Pons (tissue), 1 donor: ENCODE measurements at places on chromosomes 12 and 14.
A peak's percentile ranks its signal among the peaks of the same experiment; 100 is the strongest.

DNA sequence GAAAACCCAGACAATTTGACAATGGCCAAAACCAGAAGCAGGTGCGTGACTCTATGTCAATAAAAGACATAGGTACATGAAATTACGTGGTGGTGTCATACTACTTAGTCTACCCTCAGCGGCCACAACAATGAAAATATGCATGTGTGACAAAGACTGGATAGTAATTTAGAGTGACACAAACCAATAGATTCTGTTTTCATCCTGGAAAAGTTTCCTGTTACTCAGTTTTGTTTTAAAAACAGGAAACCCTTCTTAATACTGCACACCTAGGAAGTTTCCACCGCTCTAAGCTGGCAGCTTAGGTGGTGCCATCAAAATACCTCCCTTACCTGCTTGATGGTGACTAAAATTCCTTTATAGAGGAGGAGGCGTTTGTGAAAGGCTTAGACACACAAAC, 15.1 kb downstream of the POU6F1 start:
- DNase-seq, result no peak

GRCh38 chr14:41859336-41859735, 252.7 kb downstream of the LRFN5 start:
- no peak for DNase-seq

DNA sequence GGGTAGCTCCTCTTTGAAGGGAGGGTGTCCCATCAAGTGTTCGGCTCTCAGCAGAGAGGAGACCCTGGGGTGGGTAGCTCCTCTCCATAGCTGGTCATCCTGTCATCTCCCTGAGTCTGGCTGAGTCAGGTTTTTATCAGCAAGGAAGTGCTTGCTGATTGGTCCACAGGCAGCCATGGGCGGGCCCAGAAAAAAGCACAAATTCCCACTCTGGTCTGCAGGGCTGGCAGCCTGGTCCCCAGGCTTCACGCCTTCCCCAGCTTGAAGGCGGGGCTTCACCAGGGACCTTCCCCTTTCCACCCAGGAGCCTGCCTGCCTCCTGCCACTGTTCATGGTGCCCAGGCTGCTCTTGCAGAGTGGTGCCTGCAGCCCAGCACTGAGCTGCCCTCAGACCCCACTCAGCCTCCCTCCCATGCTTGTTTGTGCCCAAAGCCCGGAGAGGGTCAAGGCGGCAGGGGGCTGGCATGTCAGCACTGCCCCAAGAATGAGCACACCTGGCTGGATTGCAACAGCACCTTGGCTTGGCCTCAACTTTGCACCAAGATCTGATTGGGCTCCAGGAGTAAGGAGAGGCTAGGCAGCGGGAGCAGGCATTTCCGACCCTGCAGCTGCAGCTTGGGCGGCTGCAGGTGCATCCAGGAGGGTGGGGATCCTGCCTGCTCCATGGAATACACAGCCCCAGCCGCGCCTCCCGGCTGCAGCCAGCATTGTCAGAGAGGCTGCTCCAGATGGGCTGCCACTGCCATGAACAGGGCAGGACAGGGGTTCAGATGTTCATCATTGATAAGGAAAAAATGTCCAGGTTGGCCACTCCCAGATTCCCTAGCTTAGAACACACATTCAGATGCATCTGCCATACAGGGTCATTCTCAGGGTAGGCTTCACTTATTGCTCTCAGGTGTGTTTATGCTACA, 22.0 kb upstream of the WDR89 start:
- no peak for DNase-seq

GRCh38 chr14:60933920-60934655, 46.8 kb downstream of the TRMT5 start:
- DNase-seq, result no peak

GRCh38 chr14:78028471-78028870, 141.7 kb upstream of the NRXN3 start:
- DNase-seq, result peak; percentile 24

DNA sequence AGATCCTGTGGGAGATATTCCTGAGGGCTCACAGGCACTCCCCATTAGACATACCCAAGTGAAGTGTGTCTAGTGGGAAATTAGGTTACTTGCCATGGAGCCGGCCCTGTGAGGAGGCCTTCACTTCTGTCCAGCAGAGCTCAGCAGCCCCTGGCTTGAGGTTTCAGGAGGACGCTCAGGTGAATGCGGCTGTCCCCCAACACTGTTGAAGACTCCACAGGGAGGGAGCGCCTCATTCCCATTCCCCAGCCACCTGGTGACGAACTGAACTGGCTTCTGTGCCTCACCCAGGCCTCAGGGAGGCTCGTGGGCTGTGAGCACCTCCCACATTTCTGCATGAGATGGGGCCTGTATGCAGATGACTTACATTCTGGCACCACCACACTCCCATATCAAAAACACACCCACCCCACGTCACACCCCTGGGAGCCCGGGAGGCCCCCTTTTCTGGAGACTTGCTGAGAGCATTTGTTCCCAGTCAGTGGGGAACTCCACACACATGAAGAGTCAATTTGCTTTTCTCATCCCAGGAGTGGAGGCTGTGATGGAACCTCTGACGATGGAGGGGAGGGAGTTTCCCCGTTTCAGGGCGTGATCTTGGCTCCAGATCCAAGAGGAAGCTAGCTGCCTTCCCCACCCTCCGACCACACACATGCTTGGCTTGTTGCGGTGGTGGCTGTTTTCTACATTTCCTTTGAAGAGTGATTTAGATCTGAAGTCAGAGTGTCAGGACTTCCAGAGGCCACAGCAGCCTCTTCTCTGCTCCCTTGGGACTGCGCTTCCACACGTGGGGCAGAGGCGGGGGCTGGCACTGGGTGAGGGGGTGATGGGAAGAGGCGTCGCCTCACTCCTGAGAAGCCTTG, 120.7 kb downstream of the ADGRD1 start:
- DNase-seq, result no peak

DNA sequence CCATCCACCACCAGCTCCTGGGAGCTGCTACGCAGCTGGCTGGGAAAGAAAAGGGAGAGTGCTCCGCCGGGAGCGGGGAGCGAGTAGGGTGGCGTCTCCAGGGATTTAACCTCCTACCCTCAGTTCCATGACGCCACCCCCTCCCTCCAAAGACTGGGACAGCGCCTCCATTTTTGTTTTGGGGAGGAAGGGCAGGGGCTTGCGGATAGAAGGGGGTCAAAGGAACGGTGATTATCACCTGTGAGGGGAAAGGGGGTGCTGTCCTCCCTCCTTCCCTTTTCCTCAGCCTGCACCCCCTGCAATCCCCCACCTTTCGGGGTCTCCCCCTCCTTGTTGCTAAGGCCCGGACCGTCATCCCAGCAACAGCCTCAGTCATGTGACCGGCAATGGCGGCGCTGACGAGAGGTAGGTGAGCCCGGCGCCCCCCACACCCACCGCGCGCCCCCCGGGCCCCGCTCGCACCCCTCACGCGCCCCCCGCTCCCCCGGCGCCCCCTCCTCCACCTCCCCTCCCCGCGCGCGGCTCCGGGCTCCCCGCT, at the start of gene DTX3:
TSS of gene DTX3 (plus strand) at position 371 of the 538 bp plus-strand sequence. CDS start 1,694 bp downstream, outside the sequence.
- peak; percentile 53 for DNase-seq

DNA sequence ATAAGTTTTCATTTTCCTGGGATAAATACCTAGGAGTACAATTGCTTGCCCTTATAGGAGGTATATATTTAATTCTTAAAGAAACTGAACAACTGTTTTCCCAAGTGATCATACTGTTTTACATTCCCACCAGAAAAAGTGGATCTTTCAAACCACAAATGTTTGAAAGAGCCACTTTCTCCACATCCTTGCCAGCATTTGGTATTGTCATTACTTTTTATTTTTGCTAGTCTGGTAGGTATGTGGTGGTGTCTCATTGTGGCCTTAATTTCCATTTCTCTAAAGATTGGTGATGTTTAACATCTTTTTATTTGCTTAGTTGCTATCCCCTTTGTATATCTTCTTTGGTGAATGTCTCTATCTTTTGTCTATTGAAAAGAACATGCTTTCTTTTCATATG, 50.6 kb downstream of the CCDC91 start:
- no peak for DNase-seq

DNA sequence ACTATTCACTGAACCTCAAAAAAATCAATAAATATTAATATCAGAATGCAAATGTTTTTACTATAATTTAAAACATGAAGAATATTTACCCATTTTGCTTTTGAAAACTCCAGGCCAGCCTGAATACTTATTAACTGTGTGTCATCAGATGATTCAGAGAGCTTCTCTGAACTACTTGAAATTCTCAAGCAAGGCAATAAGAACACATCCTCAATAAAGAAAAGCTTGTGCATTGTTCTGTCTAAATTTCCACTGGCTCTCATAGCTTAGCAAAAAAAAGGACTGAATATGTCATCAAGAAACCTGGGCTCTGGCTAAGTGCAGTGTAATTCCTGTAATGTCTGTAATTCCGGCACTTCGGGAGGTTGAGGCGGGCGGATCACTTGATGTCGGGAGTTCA, 194.1 kb downstream of the BTG1 start:
- DNase-seq, result no peak

GRCh38 chr14:95496111-95496681, 20.3 kb downstream of the SYNE3 start:
- DNase-seq, result no peak

GRCh38 chr14:55417955-55418354, 6.3 kb upstream of the ATG14 start:
- no peak for DNase-seq

GRCh38 chr12:132190834-132191500, 46.7 kb downstream of the NOC4L start:
- no peak for DNase-seq

DNA sequence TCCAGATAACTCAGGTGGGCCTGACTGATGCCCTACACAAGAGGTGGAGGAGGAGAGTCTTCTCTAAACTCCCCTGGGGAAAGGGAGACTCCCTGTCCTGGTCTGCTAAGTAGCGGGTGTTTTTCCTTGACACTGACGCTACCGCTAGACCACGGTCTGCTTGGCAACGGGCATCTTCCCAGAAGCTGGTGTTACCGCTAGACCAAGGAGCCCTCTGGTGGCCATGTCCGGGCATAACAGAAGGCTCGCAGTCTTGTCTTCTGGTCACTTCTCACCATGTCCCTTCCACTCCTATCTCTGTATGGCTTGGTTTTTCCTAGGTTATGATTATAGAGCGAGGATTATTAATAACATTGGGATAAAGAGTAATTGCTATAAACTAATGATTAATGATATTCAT, 965.5 kb downstream of the TMEM121 start:
- DNase-seq, result no peak

DNA sequence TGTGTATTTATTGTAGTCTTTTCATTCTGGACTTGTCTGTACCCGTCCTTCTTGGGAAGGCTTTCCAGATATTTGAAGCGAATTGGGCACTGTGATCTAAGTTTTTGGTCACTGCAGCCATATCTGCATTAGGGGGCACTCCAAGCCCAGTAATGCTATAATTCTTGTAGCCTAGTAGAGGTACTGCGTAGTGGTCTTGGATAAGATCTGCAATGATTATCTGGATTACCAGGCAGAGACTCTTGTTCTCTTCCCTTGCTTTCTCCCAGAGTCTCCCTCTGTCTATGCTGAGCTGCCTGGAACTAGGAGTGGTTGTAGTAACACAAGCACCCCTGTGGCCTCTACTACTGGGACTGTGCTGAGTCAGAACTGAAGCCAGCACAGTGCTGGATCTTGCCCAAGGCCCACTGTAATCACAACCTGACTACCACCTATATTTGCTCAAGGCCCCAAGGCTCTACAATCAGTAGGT, 30.0 kb downstream of the SLC38A2 start:
- peak; percentile 68 for DNase-seq

GRCh38 chr12:105060715-105061378, 23.4 kb downstream of the ALDH1L2 start:
- DNase-seq, result no peak

- DNase-seq, result no peak
Measured at GRCh38 chr12:131441060-131441396, 269.9 kb upstream of the SFSWAP start.

DNA sequence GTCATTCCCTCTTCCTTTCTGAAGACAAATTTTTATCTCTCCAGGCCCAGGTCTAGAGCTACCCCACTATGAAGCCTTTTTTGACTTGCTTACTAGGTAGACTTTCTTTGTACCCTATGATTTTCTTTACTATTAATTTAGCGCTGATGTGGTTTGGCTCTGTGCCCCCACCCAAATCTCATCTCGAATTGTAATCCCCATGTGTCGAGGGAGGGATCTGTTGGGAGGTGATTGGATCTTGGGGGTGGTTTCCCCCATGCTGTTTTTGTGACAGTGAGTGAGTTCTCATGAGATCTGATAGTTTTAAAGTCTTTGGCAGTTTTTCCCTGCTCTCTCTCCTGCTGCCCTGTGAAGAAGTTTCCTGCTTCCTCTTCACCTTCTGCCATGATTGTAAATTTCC, 118.1 kb downstream of the SLC38A1 start:
- DNase-seq, result no peak

- DNase-seq, result no peak
Measured at GRCh38 chr12:105880824-105881388, 257.8 kb downstream of the NUAK1 start.

DNA sequence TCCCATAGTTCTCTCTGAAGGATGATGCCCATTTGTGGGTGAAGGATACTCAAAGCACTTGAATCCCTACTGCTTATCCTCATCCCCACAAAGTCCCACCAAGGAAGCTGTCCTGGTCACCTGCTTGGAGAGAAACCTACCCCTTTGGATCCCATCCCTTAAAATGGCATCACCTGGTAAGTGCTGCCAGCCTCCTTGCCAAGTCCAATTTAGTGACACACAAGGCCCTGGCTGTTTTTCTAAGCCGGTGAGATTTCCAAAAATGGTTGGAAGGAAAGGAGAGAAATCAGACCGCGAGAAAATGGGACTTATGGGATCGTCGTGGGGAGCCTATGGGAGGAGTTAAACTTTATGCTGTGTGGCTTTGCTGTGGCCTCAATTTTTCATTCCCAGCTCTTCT, 358.2 kb downstream of the FUT8 start:
- no peak for DNase-seq

- DNase-seq, result no peak
Measured at GRCh38 chr12:93670104-93670503, 7.1 kb upstream of the CRADD start.

DNA sequence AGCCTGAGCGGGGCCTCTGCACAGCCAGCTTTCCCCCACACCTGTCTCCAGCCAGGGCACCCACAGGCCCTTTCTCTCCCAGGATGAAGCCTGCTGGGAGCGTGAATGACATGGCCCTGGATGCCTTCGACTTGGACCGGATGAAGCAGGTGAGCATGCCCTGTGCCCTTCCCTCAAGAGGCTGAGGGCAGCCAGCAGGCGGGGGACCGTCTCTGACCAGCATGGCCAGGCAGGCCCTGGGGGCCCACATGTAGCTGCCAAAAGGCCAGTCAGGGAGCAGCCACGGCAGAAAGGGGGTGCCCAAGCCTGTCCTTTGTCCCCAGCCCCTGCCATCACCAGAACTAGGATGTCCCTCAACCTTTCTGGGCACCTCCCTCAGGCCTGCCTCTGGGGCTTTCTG, 18.3 kb downstream of the DEGS2 start:
- no peak for DNase-seq

- peak; percentile 90 for DNase-seq
Measured at GRCh38 chr12:9118158-9118557, 2.4 kb upstream of the A2M start.

DNA sequence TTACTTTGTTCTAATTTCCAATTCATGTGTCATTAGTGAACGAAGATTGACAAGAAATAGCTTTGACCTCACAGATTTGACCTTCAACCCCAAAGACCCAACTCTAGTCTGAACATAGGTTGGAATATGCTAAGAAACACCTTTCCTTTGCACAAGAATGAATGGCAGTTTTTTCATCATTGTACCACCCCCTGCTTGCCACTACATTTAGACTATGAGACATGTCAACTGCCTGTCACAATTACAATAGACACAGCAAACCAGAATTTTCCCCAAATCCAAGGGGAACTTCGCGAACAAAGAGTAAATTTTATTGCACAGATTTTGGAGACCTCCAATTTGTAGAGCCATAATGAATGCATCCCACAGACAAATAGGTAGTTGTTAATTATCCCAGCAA, 535.4 kb downstream of the PRKD1 start:
- DNase-seq, result no peak
